ENCODE measurements at places on chromosomes 16 and 17. TPM values are rescaled to one million over a fixed set of nuclear protein-coding genes. Genes with fewer than 3 reads are reported as not detected.
A peak's percentile ranks its signal among the peaks of the same experiment; 100 is the strongest.

DNA sequence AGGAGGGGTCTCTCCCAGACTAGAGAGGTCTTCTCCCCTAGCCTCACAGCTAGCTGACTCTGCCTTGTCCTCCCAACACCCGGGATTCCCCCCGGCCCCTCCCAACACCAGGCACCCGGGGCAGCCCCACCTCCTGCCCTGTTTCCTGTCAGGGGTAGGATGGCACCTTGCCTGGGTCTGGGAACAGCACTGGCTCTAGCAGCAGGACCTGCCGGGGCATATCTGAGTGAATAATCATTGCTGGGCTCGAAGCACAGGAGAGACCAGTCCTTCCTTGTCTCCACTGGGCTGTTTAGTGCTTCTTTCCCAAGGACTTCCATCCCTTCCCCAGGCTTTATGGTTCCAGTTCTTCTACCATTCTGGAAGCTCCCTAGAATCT lies 25.7 kb downstream of the MINK1 start:
- peak overlapping the region; percentile 35 for H3K4me3 ChIP-seq
- no peak for DNase-seq
- peaks cover 17% of the 10 kb centered on the region for H3K36me3 ChIP-seq
- peaks cover 60% of the 10 kb centered on the region for H3K4me1 ChIP-seq
- H3K27ac ChIP-seq, result peak overlapping the region; percentile 69

Gene BPTF
- total RNA-seq, result 96.9 TPM

GRCh38 chr16:234468-235305 lies at the start of gene FAM234A:
Gene FAM234A, plus strand, starts transcription at chr16:234821. Its CDS starts 19,593 bp downstream, at chr16:254414.
- peak within 1 kb of the TSS; percentile 98 for H3K27ac ChIP-seq
- H3K4me1 ChIP-seq, result peaks cover 11% of the 10 kb centered on the region
- H3K27me3 ChIP-seq, result no peaks in the 10 kb centered on the region
- peak; percentile 95 for DNase-seq

GRCh38 chr17:1715803-1716075 lies 5.6 kb upstream of the TLCD2 start:
- peak overlapping the region; percentile 98 for H3K27ac ChIP-seq
- peaks cover 65% of the 10 kb centered on the region for H3K4me1 ChIP-seq
- peaks cover 32% of the 10 kb centered on the region for H3K36me3 ChIP-seq
- no peak for DNase-seq
- H3K27me3 ChIP-seq, result no peaks in the 10 kb centered on the region
